ENCODE measurements at places on chromosomes 4 and X.

GRCh38 chrX:95974096-95974470 is 710.6 kb upstream of the DIAPH2 start:
- no peak for DNase-seq

GRCh38 chr4:149702414-149703293 is 113.0 kb downstream of the IQCM start:
- DNase-seq = no peak

DNA sequence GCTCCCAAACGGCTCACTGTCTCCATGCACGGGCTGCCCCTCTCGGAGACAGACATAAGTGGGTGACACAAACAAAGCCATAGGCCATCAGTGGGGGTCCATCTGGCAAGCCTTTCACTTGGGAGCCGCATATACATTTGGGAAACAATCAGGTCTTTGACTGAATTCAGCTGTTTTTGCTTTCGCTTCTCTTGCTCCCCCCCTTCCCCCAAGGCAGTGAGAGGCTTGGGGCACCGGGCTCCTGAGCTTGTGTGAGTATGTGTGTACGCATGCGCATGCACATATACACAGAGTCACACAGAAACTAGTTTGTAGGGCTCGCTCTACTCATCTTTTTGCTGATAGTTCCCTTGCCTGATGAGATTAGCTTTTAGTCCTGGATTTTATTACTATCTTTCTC is 284.4 kb downstream of the AFF2 start:
- no peak for DNase-seq

DNA sequence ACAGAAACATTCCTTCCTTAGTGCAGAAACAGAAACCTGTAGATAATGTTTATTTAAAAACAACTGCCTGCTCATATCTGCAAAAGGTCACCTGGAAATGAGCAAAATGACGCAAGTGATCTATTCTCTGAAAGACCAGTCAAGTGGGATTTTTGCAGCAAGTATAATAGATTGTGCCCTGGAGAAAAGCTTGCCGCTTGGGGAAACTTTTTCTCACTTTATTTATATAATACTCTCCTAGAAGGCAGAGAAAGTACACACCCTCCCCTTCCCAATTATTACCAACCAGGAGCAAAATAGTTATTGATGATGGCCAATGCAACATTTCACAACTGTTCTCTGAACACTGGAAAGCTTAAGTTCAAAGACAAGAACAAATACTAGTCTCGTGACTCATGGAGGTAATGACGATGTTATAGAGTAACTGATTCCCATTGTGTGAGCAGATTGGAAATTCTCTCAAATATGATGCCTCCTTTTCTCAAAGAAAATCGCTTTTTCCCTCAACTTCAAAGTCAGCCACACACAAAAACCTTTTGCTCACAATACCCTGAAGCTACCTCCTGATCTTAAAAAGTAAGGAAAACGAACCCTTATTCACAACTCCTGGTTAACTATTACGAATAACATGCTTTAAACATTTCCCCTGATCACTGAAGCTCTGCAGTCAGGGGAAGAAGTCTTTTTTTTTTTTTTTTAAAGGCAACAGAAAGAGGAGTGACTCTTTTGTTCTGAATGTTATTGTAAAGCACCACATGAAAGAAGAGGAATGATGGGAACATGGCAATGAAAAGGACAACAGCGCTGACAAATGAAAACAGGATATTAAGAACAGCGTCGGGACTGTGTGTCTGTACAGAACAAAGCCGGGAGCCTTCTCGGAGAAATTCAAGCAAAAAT is 41.0 kb downstream of the MID1 start:
- peak; percentile 17 for DNase-seq

DNA sequence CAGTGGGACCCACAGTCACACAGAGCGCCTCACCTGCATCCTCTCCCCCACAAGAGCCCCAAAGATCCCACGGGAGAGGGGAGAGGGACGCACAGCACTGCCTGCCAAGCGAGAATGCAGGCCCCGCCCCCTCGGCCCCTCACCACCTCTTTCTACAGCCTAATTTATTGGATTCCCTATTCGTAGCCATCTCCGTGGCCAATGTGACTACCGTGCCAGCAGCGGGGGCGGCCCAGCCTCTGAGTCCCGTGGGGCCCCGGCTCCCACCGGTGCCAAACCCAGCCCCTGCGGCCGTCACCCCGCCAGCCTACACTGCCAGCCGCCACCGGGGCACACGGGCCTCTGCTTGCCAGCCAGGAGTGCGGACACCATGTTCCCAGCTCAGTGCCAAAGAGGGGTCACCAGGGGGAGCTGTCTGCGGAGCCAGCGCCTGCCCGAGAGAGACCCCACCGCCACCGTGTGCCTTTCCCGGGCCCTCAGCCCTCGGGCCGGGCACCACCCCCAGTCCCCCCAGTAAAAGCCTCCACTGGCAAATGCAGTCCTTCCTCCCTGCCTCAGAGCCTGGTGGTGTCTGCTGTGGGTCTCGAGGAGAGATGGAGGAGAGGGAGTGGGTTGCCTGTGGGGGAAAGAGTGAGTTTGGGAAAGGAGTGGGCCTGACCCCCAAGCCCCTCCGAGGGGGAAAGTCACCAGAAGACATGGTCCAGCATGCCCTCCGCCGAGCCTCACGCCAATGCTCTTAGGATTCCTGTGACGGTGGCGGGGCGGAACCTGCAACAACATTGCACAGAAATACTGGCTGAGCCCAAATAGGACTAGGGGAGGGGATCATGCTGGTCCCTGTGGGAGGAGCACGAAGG is 19.6 kb upstream of the PLXNB3 start:
- DNase-seq = peak; percentile 3

- DNase-seq = no peak
Observed at GRCh38 chr4:155578726-155579370, 87.8 kb upstream of the GUCY1A1 start.

DNA sequence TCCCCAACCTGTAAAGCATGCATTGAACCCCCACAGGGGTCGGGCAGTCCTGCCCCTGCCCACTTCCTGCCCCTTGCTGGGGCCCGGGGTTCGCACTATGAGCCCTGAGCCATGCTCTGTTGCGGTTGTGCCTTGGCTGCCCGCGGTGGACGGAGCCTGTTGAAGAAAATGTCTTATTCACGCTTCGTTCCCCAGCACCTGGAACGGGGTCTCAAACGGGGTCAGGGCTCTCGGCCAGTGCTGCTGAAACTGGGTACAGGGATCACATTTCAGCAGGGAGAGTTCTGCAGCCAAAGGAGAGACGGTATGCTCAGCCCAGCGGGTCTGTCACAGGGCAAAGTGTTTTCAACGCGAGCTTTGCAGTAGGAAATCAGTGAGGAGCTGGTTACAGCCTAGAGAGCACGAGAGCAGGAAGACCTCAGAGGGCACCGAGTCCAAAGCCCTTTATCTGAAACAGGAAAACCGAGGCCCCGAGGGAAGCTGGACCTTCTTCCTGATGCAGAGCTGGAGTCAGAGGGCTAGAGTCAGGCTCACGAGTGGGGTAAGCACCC is 46.3 kb upstream of the AFAP1 start:
- no peak for DNase-seq

- DNase-seq = no peak
Observed at GRCh38 chrX:66698273-66699204, 59.7 kb upstream of the EDA2R start.

DNA sequence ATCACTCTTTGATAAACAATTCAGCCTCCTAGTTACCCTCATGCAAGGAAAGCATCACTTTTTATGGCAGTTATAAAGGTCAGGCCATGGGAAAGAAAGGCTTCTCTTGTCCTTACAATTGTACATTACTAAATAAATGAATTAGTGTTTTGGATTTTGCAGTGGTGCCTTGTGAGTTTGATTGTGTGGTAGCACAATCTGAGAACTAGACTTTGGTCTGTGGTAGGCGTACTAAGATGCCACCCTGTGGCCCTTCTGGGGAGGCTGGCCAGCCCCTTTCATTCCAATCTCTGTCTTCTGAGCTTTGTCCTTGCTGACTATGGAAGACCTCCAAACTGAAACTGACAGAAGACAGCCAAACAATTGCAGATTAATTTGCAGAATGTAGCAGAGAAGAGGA is 14.6 kb upstream of the HNRNPD start:
- DNase-seq = no peak

DNA sequence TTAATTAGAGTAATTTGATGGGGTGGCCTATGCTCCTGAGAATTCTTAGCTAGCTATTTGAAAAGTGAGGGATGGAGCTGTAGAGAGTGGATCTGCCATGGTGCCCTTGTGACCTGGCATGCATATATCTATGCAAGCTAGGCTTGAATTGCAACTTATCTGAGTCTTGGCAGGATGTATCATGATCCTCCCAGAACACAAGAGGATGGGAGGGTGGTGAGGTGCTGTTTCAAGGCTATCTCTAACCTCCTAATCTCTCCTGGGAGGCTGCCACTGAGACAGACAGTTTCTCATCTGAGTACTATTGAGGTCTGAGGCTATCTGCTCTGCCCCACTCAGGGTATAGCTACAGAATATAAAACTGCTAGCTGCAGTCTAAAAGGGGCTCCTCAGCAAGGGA is 56.6 kb downstream of the BRCC3 start:
- no peak for DNase-seq

GRCh38 chrX:96989830-96990571 is 106.3 kb downstream of the RPA4 start:
- DNase-seq = no peak

DNA sequence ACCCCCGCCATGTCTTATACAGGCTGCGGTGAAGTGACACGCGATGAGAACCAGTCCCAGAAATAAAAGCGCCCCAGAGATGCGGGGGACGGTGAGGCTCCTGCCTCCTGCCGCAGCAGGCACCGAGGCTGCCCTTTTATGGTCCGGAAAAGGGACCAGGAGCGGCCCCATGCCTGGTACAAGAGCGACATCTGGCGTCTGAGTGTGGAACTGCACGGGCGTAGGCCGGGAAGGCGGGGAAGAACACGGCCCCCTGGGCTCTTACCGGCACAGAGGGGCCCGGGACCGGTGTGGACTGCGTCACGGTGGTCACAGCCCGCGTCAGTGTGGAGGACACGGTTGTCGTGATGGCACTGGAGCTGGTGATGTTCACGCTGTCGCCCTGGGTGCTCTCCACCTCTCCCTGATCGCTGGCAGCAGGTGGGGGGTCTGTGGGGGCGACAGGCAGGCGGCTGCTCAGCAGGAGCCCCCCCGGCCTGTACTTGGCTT is 8.9 kb upstream of the RENBP start:
- DNase-seq = peak; percentile 28

DNA sequence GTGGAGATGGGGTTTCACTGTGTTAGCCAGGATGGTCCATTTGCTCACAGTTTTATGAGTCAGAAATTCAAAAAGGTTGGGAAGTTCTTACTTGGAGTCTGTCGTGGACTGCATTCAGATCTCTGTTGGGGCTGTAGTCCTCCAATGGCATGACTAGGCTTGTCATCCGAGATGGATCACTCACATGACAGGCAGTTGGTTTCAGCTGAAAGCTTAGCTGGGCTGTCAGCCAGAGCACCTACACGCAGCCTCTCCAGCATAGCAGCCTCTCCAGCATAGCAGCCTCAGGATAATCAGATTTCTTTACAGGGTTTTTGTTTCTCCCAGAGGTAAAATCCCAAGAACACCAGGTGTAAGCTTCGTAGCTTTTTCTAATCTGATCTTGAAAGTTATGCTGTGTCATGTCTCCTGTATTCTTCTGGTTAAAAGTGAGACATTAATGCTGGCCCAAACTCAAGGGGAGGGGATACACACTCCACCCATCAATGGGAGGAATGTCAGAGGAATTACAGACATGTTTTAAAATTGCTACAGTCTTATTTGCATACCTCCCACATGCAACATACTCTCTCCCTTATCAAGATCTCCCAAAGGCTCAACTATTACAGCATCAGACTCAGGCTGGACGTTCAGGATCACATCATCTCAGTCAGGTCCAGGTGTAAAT is 31.6 kb upstream of the SOD3 start:
- DNase-seq = peak; percentile 61

DNA sequence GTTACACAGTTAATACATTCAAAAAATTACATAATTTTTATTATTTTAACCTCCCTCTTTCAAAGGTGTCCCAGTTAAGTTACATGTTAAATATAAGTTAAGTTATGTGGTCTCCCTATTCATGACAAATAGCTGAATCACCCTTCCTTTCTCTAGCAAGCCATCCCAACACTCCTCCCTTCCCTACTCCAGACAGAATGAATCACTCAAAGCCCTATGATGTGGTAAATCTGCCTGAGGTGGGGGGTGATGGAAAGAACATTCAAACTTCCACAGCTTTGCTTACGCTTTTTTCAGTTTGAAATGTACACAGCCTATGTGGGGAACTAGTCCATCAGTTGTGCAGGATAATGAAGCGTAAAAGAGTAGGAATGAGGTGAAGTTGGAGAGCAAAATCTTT is 90.2 kb downstream of the CXCL13 start:
- DNase-seq = no peak

GRCh38 chr4:41257257-41257901 is 651 bp downstream of the UCHL1 start:
- DNase-seq = peak; percentile 82

DNA sequence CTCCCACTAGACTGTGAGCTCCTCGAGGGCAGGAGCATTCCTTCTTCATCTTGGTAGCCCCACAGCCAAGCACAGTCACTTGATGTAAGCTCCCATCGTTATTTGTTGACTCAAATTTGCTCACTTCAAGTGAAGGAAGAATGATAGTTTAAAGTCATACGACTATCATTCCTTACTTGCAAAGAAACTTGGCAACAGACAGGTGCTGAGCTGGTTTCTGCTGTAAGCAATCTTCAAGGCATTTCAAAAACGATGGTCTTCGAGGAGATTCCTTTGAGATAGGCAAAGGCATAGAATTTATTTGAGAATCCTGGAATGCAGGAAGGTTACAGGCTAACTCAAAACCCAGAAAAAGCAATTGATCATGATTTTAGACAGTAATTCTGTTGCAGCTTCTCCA is 64.8 kb downstream of the QDPR start:
- no peak for DNase-seq

DNA sequence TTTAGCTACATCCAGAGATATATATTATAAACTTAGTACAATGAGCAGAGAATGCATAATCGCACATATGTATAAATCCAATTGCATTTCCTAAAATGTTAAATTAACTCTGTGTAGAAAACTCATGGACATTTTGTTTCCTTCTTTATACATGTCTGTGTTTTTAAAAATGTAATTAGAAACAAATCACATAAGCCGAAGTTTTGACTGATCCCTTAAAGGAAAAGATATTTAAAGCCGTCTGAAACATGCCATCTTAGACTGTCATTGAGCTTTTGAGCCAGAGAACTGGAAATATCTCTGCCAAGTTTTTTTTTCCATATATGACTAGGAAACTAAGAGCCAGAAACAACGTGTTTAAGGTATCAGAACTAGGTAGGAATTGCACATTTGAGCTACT is 107.0 kb downstream of the ARAP2 start:
- DNase-seq = no peak

DNA sequence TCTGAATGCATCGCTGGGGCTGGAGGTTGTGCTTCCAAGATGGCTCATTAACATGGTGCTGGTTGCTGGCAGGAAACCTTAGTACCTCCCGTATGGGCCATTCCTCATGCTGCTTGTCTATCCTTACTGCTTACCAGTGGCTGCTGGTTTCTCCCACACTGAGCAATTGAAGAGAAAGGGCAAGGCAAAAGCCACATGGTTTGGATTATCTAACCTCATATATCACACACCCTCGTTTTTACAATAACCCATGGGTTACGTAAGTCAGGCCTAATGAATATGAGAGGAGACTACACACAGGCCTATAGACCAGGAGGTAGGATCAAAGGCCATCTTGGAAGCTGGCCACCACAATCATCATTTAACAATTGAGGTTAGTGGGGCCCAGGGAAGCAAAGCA is 141.8 kb upstream of the EDNRA start:
- DNase-seq = no peak

- DNase-seq = no peak
Observed at GRCh38 chrX:33379839-33380238, 168.5 kb upstream of the DMD start.
